Vagina (tissue), 2 donors: ENCODE measurements at places on chromosomes 16 and 17. TPM values are rescaled to one million over a fixed set of nuclear protein-coding genes. Genes with fewer than 3 reads are reported as not detected.

The NEUROD2 gene
- total RNA-seq, result not detected

DNA sequence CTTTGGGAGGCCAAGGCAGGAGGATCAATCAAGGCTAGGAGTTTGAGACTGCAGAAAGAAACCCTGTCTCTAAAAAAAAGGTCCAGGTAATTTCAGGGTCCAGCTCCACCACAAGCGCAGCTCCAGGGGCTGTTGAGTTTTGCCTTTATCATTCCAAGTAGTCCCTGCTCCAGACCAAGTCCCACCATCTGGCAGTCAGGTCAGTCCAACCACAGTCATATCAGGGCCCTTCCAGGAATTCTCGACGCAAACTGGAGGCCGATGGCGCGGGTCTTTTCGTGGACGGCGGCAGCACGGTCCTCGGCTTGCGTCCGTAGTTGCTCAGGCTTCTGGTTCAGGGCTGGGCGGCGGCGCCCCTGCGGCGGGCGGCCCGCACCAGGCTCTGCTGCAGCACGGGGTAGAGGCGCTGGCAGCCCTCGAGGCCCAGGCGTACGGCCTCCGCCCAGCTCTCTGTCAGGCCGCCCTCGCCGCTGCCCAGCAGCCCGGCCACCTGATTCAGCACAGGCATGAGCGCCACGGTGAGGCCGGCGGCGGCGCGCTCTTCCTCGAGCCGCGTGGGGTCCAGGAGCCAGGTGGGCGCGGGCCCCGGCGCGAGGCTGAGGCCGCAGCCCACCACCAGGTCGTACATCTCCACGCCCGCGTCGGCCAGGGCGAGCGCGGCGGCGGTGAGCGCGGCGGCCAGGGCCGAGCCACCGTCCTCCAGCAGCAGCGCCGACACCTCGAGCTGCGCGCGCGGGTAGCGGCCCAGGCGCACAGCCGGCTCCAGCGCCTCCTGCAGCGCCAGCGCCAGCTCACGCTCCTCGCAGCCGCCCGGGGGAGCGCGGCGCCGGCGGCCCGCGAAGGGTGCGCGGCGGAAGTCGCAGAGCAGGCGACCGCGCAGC lies 752 bp downstream of the EXOSC6 start:
- DNase-seq, result no peak

DNA sequence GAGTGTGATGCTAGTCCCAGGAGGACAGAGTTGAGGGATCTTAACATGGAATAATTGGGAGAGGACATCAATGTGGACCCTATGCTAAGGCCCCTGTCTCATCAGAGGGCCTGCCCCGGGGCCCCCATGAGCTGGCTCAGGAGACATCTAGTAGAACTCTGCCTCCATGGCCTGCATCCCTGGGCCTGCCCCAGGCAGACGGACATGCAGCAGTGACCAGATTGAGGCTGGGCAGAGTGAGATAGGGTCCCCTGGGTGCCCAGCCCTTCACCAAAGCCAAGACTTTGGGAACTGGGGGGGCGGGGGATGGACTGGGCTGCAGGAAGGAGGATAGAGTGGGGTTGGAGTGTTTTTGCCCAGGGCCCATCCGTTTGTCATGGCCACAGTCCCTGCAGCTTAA lies 115.2 kb downstream of the CCDC182 start:
- DNase-seq, result no peak

DNA sequence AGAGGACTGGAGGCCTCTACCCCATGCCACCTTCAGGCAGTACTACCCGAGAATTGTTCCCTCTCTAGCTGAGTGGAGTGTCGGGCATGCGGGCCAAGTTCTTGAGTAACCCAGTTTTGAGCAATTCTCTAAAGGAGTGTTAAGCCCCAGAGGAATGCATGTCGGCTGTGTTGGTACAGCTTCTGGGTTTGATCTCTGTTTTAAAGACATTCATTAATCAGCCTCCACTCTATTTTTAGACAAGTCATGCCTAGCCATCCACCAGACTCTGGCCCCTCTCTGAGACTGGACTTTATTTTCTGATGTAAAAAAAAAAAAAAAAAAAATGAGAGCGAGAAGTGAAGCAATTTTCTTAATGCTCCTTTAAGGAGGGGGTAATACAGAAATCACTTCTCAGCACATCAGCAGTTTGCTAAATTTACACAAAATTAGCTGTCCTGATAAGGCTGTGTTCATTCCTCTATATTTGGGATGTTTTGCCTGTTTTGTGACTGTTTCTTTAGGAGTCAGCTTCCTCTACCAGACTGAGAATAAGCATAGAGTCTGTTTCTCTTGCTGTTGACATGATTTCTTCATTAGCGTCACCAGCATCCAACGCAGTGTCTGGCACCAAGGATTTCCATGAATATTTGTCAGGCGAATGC lies 88.7 kb downstream of the AXIN2 start:
- DNase-seq, result no peak

The GCGR gene
- not detected for total RNA-seq

DNA sequence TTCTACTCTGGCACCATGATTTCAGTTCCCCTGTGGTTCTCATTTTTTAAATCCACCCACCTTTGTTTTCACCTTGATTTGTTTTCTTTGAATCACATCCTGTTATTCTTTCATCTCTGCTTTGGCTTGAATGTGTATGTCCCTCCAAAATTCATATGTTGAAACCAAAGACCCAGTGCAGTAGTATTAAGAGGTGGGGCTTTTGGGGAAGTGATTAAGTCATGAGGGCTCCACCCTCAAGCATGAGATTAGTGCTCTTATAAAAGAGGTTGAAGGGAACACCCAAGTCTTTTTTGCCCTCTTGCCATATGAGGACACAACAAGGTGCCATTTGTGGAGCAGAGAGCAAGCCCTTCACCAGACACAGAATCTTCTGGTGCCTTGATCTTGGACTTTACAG lies 382.3 kb downstream of the SLC39A11 start:
- DNase-seq, result no peak

DNA sequence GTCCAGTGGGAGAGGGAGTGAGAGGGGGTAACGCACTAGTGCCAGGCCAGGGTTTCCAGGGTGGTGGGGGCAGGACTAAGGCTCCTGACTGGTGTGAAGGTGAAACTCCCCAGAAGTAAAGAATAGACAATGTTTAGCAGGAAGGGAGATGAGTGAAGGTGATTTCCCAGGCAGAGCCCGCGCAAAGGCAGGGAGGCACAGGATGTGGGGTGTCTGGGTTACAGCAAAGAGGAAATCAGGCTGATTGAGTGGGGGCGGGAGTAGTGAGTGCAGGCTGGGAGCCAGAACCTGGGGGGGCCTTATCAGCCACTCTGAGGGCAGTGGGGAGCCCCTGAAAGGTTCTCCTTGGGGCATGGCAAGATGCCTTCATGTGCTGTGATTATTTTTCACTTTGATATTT lies 167.5 kb downstream of the UTP18 start:
- DNase-seq, result no peak

The SMTNL2 gene
- 2.5 TPM for total RNA-seq

- DNase-seq, result no peak
These were observed 898 bp downstream of the SNAI3 start for GRCh38 chr16:88685156-88686061.

GRCh38 chr17:17258998-17259397 lies 22.0 kb upstream of the FLCN start:
- DNase-seq, result no peak

The CRYM gene
- total RNA-seq, result 3.9 TPM

GRCh38 chr17:67067571-67068482 lies 23.5 kb downstream of the CACNG1 start:
- no peak for DNase-seq

DNA sequence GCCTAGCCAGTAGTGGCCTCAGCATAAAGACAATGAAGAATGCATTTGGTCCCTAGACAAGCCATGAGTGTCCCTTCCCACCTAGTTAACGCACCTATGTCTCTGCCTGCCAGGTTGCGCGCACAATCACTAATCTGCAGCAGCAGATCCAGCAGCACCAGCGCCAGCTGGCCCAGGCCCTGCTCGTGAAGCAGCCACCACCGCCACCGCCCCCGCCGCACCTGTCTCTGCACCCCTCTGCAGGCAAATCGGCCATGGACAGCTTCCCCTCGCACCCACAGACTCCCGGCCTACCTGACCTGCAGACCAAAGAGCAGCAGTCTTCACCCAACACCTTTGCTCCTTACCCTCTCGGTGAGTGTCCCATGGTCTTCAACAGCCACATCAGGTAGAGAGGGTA lies 41.8 kb downstream of the TMC6 start:
- no peak for DNase-seq

GRCh38 chr16:50696575-50697420 lies 3.4 kb downstream of the NOD2 start:
- no peak for DNase-seq

The UNC13D gene
- 32.7 TPM for total RNA-seq

GRCh38 chr16:19601083-19601976 lies 45.8 kb downstream of the VPS35L start:
- DNase-seq, result no peak

DNA sequence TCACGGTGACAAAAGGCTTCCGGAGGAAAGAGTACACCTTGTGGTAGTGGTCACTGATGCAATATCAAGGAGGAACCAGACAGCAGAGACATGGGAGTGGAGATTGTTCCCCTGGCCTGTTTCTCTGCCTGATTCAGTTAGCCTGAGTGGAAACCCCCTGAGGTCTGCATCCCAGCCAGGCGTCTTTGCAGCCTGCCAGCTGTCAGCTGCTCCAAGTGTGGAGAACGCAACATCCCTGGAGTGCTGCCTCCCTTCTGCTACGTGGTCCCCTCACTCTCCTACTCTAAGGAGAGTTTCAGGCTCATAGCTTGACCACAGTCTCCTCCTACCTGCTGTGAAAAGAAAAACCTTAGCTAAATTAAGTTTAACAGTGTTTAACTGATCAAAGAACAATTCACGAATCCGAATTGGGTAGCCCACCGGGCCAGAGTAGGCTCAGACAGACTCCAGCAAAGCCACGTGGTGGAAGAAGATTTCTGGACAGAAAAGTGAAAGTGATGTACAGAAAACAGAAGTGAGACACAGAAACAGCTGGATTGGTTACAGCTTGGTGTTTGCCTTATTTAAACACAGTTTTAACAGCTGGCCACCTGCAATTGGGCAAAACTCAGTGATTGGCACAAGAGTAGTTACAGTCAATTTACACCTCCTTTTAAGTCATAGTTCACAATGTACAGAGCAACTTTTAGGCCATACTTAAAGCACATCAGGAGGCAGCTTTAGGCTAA lies 188.6 kb downstream of the DNAH9 start:
- no peak for DNase-seq

The LRRC46 gene
- total RNA-seq, result not detected

The TMIGD1 gene
- not detected for total RNA-seq

The MEFV gene
- 1.5 TPM for total RNA-seq

The SGCA gene
- total RNA-seq, result 2.2 TPM

DNA sequence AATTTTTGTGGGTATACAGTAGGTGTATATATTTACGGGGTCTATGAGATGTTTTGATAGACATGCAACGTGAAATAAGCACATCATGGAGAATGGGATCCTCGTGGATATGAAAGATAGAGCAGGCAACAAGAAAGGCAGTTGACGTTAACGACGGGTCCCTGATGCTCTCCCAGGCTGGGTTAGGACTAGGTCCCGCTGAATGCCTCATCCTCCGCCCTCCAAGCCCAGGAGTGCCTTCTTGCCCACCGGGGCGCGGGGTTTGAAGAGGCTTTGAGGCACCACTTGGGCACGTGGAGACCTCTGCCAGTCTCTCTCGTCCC lies 9.5 kb upstream of the ZFP90 start:
- no peak for DNase-seq

DNA sequence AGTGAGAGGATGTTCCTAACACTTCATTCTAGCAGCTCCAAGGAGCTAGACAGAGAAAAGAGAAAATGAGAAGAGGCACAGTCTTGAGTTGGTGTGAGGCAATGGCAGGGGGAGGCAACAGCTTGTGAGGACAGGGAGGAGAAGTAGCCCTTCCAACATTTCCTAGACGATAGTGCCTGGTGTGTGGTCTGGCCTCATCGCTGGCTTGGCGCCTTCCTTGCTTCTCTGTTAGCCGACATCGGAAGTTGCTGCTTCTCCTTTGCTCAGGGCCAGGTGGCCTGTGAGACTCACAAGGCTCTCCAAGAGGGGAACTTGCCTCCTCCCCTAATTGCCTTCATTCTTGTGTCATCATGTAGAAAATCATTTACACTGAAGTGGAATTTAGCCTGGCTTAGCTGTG lies 208.7 kb downstream of the MAP2K4 start:
- DNase-seq, result no peak

DNA sequence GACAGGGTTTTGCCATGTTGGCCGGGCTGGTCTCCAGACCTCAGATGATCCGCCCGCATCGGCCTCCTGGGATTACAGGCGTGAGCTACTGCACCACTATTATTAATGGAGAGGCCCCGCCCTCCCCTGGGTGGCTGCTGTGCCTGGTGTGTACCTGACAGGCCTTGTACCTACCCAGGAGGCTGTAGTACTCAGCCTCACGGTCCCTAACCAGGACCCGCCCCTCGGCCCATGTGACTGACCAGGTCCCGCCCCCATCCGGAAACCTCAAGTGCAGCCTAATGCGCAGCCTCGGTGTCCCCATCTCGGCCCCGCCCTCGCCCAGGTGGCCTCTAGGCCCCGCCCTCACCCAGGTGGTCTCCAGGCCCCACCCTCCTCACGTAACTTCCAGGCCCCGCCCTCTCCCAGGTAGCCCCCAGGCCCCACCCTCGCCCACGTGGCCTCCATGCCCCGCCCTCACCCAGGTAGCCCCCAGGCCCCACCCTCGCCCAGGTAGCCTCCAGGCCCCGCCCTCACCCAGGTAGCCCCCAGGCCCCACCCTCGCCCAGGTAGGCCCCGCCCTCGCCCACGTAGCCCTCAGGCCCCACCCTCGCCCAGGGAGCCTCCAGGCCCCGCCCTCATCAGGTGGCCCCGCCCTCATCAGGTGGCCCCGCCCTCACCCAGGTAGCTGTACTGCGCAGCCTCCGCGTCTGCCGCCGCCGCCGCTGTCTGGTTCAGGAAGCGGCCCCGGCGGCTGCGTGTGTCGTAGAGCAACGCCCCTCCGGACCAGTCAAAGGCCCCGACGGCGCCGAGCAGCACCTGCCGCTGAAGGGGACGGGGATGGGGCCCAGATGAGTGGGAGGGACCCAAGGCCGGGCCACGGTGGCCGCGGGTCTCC lies 31.0 kb downstream of the HASPIN start:
- peak; percentile 98 for DNase-seq

- no peak for DNase-seq
These were observed 27.3 kb downstream of the STAT5A start for GRCh38 chr17:42315402-42316156.

GRCh38 chr17:31748881-31749280 lies 110.2 kb downstream of the COPRS start:
- no peak for DNase-seq

- DNase-seq, result no peak
These were observed 74.1 kb upstream of the TBX2 start for GRCh38 chr17:61325382-61326073.

The KRTAP1-1 gene
- not detected for total RNA-seq

- no peak for DNase-seq
These were observed 3.2 kb upstream of the ZNF785 start for GRCh38 chr16:30588651-30589050.
